ENCODE measurements at places on chromosomes 5 and 9.

DNA sequence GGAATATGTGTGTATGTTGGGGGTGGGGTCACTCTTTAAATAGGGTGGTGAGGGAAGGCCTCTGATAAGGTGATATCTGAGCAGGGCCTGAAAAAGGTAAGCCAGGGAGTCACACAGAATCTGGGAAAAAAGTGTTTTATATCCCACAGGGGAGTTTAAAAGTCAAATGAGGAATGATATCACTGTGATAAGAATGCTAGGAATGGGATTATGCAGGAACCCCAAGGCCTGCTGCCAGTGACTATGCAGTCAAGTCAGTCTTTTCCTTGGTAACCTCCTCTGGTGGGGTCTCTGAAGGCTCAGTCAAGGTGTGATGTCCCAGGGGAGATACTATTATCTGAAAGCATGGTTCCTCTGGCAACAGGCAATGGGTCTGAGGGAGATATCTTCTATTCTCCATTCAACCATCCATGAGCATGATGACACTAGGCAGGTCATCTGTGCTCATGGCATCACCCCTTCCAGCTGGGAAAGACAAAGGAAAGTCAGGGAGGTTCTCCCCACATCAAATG, 53.5 kb downstream of the GRIA1 start:
- DNase-seq: no peak

- no peak for DNase-seq
Measured at GRCh38 chr9:130157079-130157478, 15.1 kb upstream of the NCS1 start.

GRCh38 chr9:125380406-125380805, 118.8 kb downstream of the GAPVD1 start:
- DNase-seq: no peak

GRCh38 chr5:78813286-78813685, 164.7 kb upstream of the LHFPL2 start:
- no peak for DNase-seq

- DNase-seq: no peak
Measured at GRCh38 chr5:88889189-88890069, 6.4 kb upstream of the MEF2C start.

DNA sequence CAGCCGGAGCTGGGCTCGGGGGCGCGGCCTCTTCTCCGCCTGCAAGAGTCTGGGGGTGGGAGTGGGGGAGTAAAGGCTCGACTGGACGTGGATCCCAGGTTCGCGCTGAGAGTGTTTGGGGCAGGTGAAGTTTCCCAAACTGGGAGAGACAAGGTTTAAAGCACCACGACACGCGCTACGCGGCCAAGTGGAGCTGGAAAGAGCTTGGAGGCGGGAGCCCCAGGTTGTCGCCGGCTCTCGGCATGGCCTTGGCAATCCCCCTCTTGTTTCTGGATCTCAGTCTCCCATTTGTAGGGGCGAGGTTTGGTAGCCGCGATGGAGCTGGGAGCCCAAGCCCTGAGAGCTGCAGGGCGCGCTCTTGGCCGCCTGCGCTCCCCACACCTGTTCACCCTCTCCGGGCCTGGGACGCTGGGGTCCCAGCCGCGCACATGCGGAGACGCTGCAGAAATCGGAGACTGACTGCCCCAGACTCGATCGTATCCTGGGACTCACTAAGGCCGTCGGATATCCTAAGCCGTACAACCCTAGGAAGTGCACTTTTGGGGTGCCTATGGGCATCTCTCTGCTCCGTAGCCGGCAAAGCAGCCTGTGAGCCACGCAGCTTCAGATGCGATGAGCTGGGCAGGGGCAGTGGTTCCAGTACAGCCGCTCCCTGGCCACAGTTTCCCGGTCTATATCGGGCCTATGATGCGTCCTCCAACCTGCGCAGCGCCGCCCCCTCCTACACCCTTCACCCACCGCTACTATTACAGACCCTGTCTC, 937 bp downstream of the TMOD1 start:
- peak; percentile 4 for DNase-seq

- DNase-seq: no peak
Measured at GRCh38 chr5:116013936-116014335, 18.3 kb upstream of the ARL14EPL start.

DNA sequence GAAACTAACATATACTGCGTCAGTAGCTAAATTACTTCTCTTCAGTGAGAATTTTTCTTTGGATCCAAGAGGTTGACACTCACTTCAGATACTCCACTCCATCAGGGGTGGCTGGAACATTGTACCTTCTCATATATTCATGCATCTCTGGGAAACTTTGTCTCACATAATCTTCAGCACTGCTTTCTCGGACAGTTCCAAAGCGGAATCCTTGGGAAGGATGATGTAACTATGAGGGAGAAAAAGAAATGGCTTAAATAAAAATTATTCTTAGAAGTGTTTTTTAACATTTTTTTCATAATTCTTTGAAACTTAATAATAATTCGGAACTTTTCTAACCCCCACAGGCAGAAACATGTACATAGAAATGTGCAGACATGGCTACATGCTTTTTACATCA, 33.4 kb upstream of the PPP3R2 start:
- no peak for DNase-seq
